ENCODE measurements at places on chromosomes 5 and 9.

- DNase-seq: no peak
Observed at GRCh38 chr9:134486596-134486995, 155.0 kb upstream of the COL5A1 start.

DNA sequence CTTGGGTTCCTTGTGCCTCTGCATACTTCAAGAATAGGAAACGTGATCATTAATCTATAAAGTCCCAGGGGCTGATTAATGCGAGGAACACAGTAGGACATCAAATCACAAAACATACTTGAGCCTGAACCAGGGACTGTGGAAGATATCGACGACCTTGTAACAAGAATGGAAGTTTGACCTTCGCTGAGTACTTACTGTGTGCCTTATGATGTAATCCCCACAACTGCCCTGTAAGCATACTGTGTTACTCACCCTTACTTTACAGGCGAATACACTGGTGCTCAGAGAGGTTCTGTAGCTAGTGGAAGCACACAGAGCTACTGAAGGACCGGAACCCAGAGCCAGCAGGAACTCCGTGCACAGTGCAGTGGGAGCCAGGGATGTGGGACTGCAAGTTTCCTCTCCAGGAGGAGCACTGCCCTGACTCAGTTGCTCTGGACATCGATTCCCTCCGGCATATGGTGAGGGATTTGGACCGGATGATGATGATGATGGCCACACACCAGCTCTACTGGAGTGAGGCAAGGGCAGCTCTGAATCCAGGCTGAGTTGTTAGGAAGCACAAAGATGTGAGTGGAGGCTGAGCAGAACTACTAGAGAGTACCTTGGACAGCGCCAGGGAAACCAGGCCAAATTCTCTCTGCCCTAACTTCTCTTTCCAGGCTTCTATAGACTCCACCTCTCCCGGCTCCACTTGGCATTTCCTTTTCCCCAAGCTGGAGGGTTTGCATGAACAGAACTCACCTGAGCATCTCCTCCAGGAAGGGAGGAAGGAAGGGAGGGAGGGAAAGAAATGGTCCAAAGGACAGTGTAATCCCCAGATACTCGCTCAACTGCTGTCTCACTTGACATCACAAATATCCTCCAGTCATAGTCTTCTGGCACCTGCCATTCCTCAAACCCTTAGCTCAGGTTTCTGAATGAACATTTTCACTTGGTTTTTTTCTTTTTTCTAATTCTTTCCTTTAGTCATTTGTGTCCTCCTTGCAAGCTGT is 1.5 kb upstream of the GABBR2 start:
- no peak for DNase-seq

GRCh38 chr5:35540002-35540401 is 77.7 kb upstream of the SPEF2 start:
- no peak for DNase-seq

DNA sequence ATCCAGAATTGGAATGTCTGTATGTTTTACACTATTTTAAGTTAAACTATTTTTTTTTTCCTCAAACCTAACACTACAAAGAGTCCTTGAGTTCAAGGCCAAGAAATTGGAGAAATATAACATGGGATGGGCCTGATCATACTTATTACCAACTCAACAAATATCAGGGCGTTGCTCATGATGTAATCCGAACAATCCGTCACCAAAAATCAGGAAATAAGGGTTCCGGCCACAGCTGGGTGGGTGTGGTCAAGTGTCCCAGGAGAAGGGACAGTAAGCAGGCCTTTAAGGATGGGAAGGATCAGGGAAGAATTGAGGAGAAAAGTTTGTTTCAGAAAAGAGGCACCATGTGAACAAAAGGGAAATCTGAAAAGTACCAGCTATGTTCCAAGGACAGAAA is 29.8 kb downstream of the MED27 start:
- DNase-seq: no peak

DNA sequence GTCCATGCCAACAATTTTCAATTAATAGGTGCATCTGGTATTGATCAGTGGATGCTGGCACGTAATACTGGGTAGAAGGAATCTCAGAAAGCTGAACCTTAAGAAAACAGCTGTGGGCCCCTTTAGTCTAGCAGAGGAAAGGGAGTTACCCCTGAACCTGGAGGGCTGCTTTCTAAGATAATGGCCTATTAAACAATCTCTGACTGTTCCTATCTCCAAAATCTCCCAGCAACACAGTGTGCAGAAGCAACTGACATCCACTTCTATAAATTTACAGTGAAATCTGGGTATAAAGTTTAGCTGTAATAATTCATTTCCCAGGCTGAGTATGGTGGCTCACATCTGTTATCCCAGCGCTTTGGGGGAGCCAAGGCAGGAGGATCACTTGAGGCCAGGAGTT is 198.8 kb downstream of the MAPKAP1 start:
- no peak for DNase-seq

GRCh38 chr5:85017261-85017660 is 632.6 kb upstream of the EDIL3 start:
- DNase-seq: no peak

GRCh38 chr9:127444921-127445850 is 6.0 kb downstream of the RPL12 start:
- DNase-seq: no peak

DNA sequence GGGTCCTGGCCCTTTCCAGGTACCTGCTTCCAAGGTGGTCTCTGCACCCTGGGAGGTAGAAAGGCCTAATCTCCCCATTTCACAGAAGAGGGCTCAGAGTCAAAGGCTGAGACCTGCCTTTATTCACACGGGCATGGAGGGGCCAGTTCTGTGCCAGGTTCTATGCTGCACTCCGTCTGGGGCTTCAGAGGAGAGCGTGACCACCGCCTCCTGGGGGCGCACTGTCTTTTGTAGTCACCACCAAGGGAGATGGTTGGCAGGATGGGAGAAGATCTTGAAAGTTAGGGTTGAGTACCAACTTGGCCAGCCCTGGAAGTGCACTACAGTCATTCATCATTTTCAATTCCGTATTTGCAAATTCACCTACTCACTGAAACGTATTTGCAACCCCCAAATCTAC is 23.7 kb upstream of the PRDM12 start:
- DNase-seq: no peak

DNA sequence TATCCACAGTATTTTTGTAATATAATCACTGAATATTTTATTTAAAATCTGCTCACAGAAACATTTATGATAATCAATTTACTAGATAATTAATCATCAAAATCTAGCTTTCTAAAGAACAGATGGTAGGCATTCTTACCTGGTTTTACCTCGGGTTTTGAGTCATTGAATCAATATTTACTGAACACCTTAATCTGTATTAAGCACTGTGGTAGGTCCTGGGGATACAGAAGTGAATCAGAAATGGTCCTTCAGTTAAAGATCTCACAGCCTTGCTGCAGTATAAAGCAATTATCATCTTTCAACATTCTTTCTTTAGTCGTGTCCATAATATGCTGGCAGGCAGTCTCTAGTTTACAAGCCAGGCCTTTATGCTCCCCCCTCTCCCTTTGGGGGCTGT is 2.0 kb upstream of the MEIKIN start:
- no peak for DNase-seq

DNA sequence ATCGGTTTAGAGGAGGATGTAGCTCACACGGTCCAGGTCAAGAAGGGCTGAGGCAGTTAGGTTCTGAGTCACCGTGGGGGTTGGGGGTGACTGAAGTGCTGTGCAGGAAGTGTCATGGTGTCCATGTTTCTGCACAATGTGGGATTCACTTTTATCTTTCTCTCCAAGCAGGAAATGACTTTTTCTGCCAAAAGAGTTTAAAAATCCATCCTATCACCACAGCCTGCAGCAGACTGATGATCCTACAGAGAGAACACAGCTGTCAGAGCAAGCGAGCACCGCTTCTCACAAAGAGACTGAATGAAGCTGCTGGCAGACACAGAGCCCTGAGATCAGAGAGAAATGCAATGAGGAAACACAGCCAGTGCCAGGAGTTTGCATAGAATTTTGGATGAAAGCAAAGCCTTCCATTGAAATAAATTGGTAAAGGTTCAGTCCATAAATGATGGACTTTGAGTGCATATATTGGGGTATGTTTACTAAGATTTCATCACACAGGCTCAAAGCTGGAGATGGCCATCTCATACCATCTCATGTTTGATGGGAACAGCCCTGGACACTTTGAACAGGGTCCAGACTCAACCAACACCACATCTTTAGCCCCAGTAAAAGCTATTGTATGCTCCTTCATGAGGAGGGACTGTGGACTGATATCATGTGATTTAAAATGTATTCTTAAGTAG is 213.9 kb upstream of the FBXL7 start:
- DNase-seq: no peak

GRCh38 chr9:23321049-23321448 is 505.0 kb downstream of the ELAVL2 start:
- DNase-seq: no peak

- no peak for DNase-seq
Observed at GRCh38 chr5:142171270-142171669, 62.7 kb downstream of the NDFIP1 start.

DNA sequence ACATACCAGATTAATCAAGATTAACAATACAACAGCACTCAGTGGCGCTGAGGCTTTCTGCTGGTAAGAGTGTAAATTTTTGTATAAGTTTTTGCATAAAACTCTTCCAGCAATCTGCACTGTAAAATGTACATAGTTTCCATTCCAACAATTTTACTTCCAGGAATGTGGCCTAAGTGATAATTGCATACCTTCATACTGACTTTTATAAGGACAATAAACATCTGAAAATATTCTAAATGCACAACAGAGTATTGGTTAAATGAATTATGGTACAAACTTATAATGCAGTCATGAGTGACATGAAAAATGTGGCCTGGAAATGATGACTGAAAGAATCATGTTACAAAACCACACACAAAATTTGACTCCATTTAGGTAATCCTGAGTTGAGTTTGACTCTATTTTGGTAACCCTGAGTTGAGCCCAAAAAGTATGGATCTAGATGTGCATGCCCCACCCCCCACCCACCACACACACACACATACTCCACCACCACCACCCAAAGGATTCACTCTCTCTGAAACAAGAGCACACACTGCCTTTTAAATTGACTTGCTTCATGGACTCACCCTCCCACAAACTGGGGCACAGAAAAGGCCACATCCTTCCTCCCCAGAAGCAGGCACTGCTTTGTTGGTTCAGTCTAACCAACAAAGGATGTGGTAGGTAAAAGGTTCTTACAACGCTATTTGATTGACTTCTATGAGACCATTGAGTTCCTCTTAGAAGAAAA is 137.6 kb downstream of the SUSD1 start:
- peak; percentile 65 for DNase-seq

DNA sequence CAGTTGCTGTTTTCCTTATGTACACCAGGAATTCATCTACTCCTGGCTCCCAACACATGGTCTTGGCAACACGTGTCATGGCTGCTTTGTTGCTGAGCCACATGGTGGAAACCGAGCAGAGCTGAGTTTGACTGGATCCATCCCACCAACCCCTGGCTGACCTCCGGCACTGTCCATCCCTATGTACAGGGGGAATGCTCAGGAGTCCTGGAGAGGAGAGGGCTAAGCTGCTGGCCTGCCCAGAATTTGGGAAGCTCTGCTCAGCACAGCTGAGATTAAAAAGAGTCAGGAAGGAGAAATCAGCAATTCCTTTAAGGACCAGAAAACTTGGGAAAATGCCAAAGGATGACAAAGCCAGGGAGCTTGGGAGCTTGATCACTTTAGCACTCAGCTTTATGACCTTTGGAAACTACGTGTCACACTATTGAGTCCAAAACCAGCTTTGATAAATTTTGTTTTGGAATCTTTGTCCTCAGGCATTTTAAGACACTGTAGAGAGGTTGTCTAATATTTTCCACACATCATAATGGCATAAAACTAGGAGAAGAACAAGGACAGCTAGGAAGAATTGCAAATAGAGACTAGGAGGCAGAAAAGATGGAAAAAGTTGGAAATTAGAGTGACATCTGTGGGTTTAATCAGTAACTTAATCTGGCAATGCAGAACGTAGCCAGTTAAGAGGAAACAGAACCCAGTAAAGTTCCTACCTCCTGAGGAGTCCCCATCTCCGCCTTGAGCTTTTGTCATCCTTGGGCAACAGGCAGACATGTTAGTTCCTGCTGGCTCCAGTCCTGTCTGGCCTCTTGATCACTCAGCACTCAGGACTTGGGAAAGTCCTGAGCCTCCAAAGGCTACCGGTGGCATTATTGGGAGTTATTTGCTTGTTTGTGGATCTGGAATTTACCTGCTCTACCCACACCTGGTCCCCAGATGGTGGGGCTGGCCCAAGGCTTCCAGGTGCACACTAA is 62.5 kb upstream of the PLPP1 start:
- no peak for DNase-seq

GRCh38 chr5:2998106-2998505 is 246.6 kb upstream of the IRX2 start:
- no peak for DNase-seq

DNA sequence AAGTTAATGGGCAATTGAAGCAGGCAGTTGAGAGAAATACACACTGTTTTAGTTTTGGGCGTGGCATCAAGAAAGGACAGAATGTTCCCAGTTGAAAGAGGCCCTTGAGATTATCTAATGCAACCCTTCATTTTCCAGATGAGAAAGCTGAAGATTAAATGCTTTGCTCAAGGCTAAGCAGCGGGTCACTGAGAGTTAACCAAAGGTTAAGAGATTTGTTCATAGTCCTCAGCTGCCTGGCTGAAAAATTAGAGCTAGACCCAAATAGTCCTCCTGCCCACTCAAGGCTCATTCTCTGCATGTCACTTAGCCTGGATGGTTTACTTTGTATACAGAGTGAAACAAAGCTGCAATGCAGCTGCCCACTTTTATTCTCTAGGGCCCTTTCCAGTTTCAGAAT is 46.7 kb upstream of the MAMDC2 start:
- no peak for DNase-seq

DNA sequence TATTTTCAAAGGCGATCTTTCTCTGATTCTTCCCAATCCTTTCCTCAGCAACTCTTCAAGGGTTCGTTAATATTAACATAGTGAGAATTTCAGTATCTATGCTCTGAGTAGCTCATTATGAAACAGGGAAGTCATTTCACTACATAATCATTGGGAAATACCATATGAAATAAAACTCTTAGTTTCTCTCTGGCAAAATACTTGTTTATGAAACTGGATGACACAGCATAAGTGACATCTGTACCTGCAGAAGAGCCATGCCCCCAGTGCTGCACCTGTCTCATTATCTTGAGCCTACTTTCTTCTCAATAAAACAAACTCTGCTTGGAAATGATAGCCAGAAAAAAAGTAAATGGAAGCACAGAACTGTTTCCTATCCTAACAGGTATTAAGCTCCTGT is 33.8 kb upstream of the OTULIN start:
- no peak for DNase-seq

GRCh38 chr5:32069396-32069795 is 104.7 kb downstream of the GOLPH3 start:
- no peak for DNase-seq
